ENCODE measurements at places on chromosomes 11 and 22.

GRCh38 chr11:47464483-47464882 is 15.5 kb upstream of the RAPSN start:
- peak; percentile 31 for DNase-seq

GRCh38 chr11:76783294-76783895 is at the start of gene TSKU:
Gene TSKU, plus strand, starts transcription at chr11:76783356. Its CDS starts 12,261 bp downstream, at chr11:76795617.
- no peak for DNase-seq

GRCh38 chr11:85531191-85531897 is 95.8 kb downstream of the DLG2 start:
- DNase-seq = no peak

DNA sequence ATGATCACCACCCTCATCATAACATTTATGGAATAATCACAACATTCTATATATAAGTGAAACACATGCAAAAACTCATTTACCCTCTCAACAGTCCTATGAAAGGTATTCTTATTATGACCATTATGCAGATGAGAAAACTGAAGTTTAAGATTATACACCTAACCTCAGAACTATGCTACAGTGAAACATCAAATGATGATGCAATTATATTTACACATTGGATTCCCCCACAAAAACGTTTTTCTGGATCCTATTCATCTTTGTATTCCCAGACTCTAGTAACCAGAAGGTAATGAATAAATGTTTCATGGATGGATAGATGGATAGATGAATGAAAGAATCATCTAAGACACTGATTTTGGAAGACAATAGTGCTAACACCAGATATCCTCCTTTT is 54.8 kb downstream of the TCP11L1 start:
- DNase-seq = no peak

DNA sequence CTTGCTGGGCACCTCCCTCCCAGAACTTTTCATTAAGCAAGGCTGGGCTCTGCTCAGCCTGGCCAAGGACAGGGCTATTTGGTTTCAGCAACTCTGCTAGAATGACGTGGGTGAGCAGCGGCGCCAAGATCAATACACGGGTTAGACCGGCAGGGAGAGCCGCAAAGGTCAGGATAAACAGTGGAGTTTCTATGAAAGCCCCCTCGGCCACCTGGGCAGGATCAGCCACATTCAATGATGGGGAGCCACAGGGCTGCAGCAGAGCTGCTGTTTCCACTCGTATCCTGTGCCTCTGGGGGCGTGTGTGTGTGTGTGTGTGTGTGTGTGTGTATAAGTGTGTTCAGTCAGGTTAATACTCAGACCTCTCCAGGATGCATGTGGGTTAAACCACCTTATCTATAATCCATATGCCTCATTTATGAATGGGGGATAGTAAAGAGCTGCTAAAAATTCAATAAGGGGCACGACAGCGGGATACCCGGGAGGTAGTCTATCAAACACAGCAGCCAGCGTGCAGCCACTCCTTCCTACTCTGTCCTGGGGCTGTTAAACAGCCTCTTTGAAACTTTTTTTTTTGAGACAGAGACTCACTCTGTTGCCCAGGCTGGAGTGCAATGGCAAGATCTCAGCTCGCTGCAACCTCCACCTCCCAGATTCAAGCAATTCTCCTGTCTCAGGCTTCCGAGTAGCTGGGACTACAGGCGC is 34.8 kb downstream of the MYH9 start:
- no peak for DNase-seq

DNA sequence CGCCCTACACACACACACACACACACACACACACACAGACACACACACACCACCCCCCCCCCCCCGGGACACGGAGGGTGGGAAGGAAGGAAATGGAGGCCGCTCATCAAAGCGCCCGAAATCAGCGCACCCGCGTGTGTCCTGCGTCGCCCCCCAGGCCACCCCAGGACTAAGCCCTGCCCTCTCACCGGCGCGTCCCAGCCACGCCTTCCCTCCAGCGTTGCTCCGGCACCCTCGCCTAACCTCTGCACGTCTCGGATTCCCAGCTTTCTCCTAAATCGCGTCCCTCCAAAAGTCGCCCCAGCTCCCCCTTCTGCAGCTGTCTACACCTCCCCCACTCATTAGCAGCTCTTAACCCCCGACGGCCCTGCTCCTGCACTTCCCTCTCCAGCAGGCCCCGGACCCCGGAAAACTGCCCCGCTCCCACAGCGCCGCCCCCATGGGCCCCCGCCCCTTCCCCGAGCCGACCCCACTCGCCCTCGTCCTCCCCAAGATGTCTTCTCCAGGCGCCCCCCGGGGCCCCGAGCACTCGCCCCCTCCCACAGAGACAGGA is 557 bp downstream of the PACSIN2 start:
- no peak for DNase-seq

GRCh38 chr11:36657610-36658267 is 59.7 kb upstream of the RAG2 start:
- DNase-seq = peak; percentile 11

DNA sequence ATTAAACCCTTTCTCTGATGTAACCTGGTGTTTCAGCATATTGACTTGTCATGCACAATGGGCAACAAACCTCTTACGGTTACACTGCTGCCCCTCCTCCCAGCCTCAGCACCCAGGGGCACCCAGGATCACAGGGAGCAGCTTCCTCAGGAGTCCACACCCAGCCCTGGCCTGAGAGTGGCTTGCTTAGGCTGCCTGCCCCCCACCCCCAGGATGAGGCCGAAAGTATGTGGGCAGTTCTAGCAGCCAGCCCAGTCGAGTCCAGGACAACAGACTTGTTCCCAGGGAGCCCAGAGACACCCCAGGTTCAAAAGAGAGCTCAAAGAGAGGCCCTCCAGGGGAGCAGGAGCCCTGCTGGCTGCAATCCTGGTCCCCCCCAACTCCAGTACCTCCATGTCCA is 108.1 kb upstream of the THY1 start:
- DNase-seq = no peak

DNA sequence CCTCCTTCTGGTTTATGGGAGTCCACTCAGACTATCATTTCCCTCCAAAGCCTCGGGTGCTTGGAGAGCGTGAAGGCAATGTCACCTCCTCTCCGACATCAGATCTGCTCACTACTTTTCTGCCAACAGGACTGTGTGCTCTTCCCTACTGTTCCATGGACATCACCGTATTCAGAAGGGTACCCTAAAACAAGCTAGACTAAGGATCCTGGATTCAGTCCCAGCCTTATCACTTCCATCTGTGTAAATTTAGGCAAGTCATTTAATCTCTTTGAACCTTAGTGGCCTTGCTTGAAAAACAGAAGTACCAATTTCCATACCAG is 78.2 kb downstream of the KCNC1 start:
- DNase-seq = no peak

- DNase-seq = peak; percentile 20
Observed at GRCh38 chr11:692824-693414, 2.1 kb downstream of the DEAF1 start.

DNA sequence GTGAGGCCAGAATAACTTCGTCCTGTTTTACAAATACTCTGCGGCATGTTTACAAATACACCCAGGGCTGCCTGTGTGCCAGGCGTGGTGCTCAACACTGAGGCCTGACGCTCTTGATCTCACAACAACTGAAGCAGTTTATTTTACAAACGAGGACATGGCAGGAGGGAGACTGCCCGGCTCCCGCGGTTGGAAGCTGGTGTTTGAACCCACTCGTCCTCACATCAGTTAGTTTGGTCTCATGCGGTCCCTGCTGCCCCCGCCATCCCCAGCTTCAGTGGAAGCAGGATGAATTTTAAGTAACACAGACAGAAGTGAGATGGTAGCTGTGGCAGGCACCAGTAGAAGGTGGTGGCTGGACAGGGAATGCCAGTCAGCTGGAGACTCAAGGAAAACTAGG is 16.4 kb downstream of the KIAA0930 start:
- DNase-seq = no peak

DNA sequence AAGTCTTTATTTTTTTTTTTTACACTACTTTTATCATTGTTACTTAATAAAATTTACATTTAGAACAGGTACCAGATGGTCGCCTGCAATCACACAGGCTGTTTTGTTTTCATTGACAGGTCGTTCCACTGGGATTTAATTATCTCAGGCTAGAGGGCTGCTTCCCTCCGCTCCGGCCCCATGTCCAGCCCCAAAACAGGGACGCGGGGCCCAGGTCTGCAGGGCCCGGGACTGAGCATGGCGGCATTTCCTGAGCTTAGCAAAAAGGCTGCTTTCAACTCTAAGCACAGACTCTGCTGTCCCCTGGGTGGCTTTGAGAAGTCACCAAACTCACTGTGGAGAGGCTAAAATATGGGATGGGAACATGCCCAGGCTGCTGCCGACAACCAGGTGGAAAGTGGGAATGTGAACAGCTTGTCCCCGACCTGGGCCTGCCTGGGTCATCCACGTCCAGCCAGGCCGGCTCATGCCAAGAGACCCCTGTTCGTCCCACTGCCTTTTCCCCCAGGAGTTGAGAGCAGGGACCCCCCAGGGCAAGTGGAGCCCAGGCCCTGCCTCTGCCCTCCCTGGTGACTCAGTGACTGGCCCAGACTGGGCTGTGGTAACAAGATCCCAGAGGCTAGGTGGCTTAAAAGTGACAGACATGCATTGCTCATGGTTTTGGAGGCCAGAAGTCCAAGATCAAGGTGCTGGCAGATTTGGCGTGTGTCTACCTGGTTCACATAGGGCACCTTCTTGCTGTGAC is 150.0 kb downstream of the SHANK2 start:
- no peak for DNase-seq

DNA sequence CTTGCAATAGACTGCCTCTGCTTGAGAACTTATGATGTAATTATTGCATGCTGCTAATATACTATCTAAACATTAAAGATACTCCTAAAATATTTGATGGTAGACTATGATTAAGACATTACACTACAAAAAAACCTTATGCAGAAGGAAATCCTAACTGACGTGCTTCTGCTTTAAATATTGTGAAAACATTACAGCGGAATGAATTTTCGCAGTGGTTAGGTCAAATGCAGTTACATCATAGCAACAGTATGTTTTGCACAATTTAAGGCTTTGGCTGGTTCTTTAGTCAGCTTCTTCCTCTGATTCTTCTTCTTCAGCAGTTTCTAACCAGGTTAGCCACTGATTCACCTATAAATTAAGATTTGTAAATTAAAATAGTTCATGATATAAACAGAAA is 11.2 kb downstream of the EIF4G2 start:
- DNase-seq = no peak

DNA sequence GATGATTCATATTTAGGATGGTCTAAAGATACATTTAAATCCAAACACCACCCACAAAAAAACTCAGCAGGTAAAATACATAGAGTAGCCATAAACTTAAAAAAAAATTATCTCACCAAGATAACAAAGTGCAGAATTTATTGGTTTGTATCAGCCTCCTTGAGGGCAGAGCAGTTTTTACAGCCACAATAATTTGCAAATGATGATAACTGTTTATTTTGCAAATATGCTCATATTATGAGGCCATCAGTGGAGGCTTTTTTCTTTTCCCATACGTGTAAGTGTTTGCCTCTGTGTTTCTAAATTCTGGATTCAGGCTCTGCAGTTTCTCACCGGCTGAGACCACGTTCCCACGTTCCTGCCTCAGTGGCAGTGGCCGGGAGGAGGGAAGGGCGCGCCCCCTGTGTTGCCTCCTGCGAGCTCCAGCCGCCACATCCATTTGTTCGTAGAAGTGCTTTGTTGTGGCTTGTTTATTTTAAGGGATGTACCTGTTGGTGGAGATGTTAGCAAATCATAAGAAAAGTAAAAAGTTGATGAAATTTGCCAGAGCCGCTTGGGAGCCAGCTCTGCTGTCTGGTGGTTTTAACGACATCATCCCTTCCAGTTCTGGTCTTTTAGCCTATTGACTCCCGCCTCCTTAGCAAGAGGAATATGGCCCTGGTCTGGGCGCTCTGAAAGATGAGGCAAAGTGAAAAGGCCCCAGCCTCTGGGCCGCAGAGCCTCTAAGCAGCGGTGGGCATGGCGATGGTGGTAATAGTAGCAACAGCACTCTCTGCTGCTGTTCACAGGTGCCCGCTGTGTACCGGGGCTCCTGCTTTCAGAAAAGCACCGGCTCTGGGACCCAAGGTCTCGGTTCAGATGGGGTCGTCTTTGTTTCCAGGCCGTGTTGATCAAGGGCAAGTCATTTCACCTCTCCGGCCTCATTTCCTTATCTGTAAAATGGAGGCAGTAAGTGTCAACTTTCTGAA is 66.7 kb upstream of the PPARA start:
- no peak for DNase-seq

DNA sequence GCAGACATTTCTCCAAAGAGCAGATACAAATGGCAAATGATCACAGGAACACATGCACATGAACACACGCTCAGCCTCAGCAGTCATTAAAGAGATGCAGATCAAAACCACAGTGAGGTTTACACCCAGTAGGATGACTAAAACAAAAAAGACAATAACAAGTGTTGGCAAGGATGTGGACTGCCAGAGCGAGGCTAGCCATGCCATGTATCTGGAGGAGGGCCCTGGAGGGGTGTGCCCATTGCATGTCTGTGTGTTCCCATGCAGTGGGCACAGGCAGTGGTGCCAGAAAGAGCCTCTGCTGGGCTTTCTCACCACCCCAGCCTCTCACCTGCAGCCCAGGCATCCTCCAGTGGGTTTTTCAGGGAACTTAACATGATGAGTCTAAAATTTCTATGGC is 54.2 kb upstream of the KCNQ1OT1 start:
- DNase-seq = no peak

- no peak for DNase-seq
Observed at GRCh38 chr11:80118073-80118472, 677.2 kb upstream of the TENM4 start.

DNA sequence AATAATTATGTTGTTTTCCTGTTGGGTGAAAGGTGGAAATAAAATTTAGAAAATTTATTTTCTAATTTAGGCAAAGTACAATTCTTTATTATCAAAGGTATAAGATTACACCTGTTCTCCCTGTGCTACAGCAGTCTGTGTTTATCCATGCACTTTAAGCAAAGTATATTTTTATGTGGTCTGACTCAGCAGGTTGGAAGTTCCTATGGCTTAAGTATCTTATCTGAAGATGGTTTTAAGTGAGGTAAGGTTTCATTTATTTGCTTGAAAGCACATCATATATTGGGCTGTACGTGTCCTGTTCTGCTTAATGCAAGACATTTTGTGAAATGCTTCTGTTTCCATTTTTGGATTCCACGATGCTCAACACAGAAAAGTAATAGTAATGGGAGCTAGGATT is 14.6 kb downstream of the PPME1 start:
- no peak for DNase-seq

DNA sequence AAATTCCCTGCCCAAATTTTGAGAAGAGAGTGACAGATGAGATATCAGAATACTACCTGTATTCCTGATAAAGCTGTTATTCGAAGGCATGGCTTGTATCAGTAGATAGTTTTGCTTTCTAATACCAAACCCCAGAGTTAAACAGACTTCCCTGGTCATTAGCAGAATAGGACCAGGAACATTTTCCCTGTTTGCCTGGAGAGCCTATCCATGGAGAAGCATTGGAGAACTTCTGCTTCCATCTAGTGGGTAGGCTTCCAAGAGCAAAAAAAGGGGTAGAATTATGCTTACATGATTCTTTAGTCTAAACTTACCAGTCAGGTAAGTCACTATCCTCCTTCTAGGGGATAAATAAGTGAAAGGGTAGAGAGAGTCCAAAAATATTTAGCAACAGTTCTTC is 14.2 kb downstream of the PDE3B start:
- DNase-seq = no peak

Measured in fibroblast of skin of right quadriceps (primary cell).